ENCODE measurements at places on chromosomes 5 and 9.

DNA sequence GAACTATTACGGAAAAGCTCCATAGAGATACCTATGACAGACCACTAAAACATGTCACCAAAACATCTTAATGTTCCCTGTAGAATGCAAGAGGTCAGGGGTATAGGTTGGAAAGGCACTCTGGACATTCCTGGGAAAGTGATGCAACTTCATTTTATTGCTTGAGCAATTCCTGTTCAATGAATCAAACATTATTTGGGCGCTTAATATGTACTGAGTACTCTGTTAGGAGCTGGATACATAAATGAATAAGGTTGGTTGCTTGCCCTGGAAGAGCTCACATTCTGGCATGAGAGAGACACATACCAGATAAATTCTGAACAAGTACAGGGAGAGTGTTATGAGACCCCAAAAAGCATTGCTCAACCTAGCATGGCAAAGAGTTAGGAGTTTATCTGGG is 408.9 kb upstream of the DMAC1 start:
- DNase-seq: no peak

DNA sequence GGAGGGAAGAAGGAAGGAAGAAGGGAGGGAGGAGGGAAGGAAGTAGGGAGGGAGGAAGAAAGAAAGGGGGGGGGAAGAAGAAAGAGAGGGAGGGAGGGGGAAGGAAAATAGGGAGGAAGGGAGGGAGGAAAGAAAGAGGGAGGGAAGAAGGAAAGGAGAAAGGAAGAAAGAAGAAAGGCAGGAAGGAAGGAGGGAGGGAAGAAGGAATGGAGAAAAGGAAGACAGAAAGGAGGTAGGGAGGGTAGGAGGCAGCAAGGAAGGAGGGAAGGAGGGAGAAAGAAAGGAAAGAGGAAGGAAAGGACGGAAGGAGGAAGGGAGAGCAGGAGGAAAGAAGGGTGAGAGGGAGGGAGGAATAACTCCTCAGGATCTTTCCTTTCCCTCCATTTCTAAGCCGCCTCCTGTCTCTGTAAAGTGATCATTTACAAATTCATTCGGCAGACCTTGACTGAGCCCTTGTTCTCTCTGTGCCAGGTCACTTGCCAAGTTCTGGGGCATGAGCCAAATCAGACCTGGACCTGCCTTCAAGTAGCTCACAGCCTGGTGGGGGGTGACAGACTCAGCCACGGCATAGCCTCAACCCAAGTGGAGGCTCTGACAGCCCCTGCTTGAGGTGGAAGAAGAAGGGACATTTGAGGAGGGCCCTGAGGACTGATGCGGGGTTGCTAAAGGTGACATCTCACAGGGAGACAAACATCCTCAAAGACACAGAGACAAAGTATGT is 69.0 kb upstream of the HRH2 start:
- no peak for DNase-seq

- DNase-seq: no peak
These were observed 97.9 kb upstream of the EQTN start for GRCh38 chr9:27394826-27395201.

DNA sequence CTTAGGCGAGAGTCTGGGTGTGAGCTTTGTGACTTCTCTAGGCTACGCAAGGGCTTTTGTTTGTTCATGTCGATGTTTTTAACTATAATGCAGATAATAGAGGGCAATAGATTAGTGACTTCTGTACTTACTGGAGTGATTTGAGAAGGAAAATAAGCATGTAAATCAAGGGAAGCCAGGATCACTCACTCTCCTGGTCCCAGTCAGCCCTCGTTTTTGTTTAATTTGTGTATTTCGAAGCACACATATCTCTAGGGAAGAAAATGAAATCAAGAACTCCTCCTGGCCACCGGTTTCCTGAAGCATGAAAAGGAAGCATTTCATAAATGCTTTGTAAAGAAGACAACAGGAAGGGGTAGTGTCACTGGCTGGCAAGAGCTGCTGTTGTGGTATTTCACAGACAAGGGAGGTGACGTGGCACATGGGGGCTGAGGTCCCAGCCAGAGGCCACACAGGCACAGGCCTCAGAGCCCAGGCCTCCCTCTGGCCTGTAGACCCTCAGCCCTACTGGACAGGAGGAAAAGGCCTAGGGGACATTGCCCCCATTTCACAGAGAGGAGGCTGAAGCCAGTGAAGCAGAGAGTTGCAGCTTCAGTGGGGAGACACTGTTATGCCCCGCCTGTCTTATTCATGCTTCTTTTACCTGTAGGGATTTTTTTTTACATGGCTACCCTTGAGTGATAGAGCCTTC is 34.1 kb downstream of the IRF1 start:
- DNase-seq: no peak

DNA sequence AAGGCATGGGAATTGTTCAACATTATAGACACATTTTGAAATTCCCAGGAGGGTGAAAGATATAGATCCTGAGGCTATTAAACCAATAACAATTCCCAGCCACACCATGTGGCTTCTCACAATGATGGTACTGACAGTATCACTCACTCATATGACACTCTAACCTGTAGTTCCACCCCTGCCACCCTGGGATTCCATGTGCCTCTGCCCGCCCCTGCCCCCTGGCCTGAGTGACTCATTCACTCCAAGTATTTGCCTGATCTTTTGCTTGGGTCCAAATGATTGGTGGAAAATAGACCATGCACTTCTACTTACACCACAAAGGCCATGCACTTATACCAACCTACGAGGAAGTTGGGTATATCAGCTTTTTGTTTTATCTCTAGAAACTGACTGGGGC is 305.2 kb upstream of the DAB2 start:
- DNase-seq: no peak

- DNase-seq: no peak
These were observed 82.9 kb downstream of the CCDC171 start for GRCh38 chr9:15635752-15636151.

DNA sequence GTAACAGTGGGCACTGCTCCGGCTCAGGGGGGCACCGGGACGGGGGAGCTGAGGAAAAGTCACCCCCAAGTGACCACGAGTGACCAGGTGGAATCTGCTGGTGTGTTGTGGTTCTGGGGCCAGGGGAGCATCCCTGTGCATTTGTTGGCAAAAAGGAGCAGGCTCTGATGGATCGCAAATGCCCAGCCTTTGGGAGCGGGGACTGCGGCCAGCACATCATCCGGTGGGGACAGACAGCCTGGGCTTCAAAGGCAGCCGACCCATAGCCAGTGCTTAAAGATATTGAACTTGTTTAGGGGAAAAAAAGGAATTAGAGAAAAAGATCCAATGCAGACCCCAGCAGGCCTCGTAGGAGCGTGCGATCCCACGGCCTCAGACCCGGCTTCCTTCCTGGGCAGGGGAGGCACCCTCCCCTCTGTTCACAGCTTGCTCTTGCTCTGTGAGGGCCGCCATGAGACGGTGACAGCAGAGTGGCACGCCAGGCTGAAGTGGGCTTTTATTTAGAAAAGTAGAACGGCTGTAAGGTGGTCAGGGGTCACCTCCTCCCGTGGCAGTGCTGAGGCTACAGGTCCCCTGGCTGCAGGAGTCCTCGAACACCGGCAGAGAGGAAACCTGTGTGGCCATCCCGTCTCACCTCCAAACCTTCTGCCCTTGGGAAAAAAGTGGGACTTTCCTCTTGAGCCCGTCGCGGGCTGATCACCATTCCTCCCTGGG is 41.2 kb downstream of the COL5A1 start:
- no peak for DNase-seq

- no peak for DNase-seq
These were observed 12.7 kb downstream of the MATR3 start for GRCh38 chr5:139306197-139306596.

DNA sequence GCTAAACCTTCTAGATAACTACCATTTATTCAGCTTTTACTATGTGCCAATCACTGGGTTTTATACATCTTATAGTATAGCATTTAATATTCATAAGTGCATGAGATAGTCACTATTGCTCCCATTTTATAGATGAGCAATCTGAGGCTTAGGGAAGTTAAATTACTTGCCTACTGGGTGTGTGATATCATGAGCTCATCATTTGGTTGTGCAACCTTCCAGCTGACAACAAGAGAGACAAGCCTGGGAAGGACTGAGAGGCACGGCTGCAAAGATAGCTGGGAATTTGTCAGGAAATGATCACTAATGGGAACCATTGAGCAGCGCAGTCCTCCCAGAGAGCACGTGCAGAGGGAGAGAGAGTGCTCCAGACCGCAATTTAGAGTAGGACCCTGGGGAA is 481.6 kb upstream of the KIF2A start:
- no peak for DNase-seq

GRCh38 chr9:91361291-91362050 is at the start of gene AUH:
AUH (minus strand) TSS chr9:91361918; CDS start chr9:91361889, 29 bp downstream.
- DNase-seq: peak; percentile 83

DNA sequence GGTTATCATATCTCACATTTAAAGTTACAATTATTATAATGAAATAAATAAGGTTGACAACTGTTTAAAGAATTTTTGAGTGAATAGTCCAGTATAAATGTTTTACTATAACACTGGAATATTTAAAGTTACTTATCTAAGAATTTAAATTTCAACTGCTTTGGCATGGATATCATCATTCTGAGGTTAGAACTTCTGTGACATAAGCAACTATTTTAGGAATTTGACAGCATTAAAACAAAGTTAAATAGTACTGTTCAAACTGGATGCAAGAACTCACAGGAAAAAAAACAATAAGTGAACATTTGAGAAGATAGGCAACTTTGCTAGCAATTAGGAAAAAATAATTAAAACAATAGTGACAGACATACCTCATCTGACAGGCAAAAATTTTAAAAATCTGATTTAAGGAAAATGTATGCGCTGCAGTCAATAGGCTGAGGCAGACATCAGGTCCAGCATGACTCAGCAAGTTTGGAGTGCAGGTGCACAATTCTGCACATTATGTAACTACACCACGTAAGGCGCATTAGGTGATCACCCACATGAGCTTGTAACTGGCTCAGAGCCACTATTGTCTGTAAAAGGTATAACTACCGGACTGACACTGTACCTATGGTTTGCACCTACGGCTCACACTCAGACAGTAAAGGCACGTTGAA is 180.6 kb downstream of the PDE4D start:
- no peak for DNase-seq

DNA sequence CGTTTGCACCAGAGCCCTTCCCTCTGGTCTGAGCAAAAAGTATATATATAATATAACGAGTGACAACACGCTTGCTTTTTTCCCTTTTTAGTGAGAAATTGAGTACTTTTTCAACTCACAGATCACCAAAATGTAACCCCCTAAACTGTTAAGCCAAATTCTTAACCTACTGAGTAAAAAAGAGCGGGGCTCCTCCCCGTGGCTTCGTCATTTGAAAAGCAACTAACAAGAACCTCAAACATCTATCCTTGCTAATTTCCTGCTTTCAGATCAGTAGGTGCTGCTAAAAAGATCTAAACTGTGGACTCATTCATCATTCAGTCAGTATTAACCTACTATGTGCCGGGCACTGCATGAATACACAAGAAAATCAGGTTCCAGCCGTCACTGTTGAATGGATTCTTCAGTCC is 1.0 kb upstream of the PTBP3 start:
- peak; percentile 34 for DNase-seq

DNA sequence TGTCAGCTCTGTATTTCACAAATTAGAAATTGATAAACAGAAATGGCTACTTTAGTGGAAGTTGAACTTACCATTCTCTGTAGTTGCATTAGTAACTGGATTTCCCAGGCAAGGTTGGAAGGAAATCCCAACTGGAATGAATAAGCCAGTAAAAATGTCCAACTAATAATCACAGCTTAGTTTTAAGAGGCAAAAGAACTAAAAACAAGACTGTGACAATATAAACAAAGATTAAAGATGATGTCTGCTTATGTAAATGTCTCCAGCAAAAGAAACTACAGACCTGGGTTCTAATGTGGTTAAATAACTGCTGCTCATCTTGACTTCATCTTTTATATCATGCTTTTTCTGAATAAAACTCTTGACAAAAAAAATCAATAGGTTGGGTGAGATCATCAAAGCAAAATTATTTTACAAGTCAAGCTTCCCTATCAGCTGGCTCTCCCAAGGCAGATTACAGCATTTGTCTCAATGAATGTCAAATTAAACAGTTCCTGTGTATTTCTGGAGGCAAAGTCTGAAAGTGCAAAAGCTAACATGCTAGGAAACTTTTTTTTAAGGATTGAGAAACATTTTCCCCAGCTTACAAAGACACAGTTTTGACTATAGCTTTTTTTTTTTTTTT is 62.3 kb upstream of the HMHB1 start:
- DNase-seq: no peak

GRCh38 chr5:81425569-81425968 is 31.6 kb upstream of the ACOT12 start:
- no peak for DNase-seq

GRCh38 chr9:82883436-82883835 is 179.5 kb downstream of the RASEF start:
- no peak for DNase-seq

DNA sequence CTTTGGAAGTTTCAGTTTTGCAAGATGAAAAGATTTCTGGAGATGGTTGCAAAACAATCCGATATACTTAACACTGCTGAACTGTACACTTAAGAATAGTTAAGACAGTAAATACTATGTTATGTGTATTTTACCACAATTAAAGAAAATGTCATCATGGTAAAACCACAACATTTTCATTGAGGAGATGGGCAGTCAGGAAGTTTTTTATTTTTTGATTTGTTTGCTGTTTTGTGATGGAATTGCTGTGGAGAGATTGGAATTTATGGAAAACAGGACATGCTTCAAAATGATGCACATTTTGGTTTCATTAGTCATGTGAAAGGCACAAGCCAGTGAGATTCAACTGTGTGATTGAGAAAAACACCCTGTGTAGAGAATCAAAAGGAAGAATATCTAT is 90.5 kb upstream of the AGXT2 start:
- no peak for DNase-seq

DNA sequence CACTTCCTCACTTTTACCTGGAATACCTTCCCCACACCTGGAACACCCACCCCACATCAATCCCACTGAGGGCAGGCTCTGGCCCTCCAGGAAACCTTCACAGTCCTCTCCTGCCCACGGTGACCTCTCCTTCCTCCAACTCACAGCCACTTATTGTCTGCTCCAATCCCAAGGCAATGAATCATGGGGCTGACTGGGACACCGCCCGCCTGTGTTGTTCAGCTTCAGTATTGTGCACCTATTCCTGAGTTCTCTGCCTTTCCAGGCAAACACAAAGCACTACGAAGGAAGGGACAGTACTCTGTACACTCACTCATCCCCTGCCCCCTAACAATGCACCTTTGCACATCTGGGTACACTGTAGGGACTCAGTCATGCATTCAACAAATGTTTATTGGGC is 7.3 kb downstream of the PCDH1 start:
- no peak for DNase-seq

- DNase-seq: no peak
These were observed 16.4 kb downstream of the LNPEP start for GRCh38 chr5:96952118-96952750.

Measured in activated T-helper 9 cell treated with anti-CD3 and anti-CD28 coated beads, Interleukin-2, amount 50 U/mL, for 16 hours (primary cell).